Adrenal gland (tissue), 19 donors: ENCODE measurements at places on chromosomes 2 and 18.

GRCh38 chr18:75235896-75236295 lies 25.3 kb downstream of the TSHZ1 start:
- DNase-seq, result no peak

DNA sequence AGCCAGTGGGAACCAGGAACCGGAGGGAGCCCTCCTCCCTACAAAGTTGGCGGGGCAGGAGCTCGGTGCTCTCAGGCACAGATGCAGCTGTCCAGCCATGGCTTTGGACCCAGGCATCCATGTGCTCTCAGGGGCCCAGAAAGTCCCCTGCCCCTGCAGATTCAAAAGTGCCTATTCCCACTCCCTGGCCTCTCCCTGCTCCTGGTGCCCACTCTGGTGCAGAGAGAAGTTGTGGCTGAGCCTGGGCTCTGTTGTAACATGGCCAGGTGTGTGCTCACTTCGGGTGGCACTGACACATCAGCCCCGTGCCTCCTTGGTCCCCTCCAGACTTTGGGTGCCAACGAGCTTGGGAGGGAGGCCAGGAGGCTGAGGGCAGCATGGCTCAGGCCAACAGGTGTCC lies 315.8 kb upstream of the KYNU start:
- DNase-seq, result no peak

GRCh38 chr2:132620115-132620514 lies 49.9 kb downstream of the LYPD1 start:
- no peak for DNase-seq

- no peak for DNase-seq
These were observed 15.9 kb downstream of the PUM2 start for GRCh38 chr2:20334605-20335203.
